ENCODE measurements at places on chromosomes 13 and 19.

DNA sequence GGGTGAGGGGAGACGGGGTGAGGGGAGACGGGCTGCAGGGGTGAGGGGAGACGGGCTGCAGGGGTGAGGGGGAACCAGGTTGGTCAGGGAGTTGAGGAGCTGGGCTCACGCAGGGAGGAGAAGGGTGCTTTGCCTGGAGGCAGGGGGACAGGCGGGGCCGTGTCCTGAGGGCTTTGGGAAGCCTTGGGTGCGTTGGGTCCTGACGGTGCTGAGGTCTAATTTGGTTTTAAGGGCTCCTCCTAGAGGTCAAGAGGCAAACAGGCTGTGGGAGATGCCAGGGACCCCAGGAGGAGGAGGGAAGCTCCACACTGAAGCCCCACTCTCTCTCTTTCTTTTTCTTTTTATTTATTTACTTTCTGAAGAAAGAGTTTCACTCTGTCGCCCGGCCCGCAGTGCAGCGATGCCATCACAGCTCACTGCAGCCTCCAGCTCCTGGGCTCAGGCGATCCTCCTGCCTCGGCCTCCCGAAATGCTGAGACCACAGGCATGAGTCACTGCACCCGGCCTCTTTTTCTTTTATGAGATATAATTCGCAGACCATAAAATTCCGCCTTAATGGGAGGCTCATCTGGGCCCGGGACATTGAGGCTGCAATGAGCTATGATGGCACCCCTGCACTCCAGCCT, 9.3 kb upstream of the MISP start:
- DNase-seq, result no peak

- DNase-seq, result no peak
These were observed 4.9 kb downstream of the ARHGEF7 start for GRCh38 chr13:111119966-111120365.

GRCh38 chr19:41621226-41621625, 5.6 kb downstream of the CEACAM4 start:
- no peak for DNase-seq

GRCh38 chr19:8259922-8260247, 48.3 kb downstream of the CD320 start:
- DNase-seq, result no peak

- DNase-seq, result no peak
These were observed 8.4 kb downstream of the SLC39A3 start for GRCh38 chr19:2731181-2731995.

DNA sequence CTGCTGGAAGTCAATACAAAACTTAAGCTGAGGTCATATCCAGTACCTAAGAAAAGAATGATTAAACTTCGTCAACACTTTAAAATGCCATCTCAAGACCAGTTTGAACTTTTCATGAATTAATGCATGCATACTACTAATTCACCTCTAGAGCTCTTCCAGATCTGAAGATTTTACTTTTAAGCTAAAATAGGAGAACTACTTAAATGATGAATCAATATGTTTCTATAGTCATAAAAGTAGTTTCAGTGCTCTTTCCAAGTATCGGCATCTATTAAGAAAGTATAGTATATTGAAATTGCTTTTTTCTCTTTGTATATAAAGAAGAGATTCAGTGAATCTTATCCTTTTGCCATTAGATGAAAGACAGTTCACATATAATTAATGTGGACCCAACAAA, 1123.9 kb downstream of the PCDH9 start:
- no peak for DNase-seq

- no peak for DNase-seq
These were observed 5.1 kb downstream of the ZNF114 start for GRCh38 chr19:48274938-48275337.

DNA sequence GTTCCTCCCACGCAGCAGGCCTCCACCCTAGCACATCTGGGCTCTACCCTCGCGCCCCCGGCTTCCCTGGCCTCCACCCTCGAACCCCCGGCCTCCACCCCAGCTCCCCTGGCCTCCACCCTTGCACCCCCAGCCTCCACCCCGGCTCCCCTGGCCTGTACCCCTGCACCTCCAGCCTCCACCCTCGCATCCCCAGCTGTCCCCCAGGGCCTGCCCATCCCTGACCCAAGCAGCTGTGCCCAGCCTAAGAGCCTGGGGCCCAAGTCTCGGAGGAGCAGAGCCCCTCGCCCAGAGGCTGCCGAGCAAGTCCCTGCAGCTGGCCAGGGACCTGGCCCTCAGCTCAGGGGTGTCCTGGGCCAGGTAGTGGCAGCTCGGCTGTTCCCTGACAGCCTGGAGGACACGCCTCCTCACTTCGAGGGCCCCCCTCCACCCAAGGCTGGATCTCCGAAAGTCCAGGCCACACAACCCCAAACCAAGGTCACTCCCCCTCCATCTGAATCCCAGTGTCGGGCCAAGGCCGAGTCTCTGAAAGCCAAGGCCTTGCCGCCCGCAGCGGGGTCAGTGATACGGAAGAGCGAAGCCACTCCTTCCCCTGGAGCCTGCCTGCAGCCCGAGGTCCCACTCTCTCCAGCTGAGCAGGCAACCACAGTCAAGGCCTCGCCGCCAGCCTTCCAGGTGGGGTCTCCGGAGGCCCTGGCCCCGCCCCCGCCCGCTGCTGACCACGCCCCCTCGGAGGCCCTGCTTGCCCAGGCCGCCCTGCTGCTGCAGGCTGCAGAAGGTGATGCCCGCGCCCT, 7.9 kb upstream of the ARHGAP33 start:
- no peak for DNase-seq

DNA sequence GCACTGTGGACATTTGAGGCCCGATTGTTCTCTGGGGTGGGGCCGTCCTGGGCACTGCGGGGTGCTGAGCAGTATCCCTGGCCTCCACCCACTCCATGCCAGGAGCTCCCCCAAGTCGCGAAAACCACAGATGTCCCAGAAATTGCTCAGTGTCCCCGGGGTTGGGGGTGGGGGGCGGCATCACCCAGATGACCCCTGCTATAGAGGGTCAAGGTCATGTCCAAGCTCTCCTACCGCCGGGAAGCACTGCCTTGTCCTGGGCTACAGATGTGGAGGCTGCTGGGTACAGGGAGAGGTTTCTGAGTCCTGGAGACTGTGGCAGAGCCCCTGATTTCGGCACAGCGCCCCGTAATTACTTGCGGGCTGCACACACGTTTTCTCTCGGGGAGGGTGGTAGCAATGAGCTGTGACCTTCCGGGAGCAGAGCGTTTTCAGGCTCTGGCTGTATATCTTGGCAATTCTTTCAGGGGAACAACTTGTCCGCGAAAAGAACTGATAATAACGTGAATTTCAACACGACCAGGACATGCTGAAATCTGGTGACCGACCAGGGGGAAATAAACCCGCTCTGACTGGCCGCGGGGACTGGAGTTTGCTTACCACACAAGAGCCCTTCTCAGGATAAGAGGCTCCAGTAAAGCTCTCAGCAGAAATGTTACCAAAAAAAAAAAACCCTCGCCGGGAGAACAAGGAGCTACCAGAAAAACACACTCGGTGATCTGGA, 68.1 kb downstream of the GNG7 start:
- no peak for DNase-seq

DNA sequence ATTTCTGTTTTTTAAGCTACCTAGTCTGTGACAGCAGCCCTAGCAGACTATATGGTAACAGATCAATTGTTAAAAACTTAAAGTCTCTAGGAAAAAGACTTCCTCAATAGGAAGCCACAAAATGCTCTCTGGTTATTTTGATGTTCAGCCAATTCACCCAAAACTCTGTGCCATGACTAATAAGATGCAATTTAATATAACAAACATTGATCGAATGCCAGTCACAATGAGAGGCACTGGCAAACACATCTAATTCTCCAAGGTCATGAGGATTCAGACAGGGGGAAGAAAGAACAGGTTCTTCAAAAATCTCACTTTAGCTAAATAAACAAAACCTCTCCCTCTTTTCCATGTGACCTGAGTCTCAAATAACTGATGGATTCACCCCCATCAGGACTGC, 107.5 kb downstream of the SUCLA2 start:
- DNase-seq, result no peak

DNA sequence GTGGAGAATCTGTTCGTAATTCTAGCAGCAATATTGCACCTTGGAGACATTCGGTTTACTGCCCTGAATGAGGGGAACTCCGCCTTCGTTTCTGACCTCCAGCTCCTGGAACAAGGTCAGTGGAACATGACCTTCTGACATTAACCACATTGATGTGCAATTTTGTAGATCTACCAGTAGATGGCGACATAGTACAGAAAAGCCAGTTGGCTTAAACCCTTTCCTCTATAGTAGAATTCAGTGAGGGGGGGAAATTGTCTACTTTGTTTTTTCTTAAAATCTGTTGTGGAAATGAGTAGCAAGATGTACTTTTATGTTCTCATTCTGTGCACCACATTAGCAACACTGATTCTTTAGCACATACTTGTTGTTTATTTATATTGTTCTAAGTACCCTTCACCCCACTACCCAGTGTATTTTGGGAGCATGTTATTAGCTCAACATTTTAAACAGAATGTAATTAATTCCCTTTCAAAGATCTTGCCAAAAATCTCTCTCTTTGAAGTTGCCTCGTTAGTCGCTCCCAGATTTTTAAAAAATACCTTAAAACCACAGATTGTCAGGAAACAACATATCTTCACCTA, 332.2 kb downstream of the MYO16 start:
- no peak for DNase-seq

- DNase-seq, result no peak
These were observed 2.0 kb downstream of the CACNG6 start for GRCh38 chr19:53993448-53993847.

DNA sequence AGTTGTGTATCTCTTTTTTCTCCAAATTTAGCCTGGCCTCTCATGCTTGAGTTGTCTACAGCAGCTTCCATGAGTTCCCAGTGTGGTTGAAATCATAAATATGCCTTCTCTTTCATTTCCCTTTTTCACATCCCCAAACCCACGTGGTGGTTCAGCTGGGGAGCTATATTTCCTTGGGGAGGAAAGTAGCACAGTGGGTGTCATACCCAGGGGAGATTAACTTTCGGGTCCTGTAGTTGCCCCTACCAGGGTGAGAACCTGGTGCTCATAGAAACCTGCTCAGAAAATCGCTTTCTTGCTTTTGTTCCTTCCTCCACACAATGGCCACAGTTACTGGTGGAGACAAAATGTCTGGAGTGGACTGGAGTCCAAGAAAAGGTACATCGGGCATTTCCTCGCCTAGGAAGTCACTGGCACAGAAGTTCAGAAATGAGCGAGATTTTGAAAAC, 7.0 kb upstream of the LILRA4 start:
- no peak for DNase-seq

- no peak for DNase-seq
These were observed 38.2 kb downstream of the ARRDC2 start for GRCh38 chr19:18046059-18046718.

DNA sequence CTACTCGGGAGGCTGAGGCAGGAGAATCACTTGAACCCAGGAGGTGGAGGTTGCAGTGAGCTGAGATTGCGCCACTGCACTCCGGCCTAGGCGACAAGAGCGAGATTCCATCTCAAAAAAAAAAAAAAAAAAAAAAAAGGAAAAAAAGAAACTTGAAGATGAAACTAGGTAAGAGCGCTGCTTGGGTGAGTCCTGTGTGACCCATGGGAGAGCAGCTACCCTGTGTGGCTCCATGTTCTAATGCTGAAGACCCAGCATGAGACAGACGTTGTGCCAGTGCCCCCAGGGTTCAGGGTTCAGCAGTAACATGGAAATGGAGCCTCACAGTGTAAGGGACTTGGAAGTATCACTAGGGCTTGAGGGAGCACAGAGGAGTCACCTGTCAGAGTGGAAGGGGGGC, 5.9 kb downstream of the ZNF784 start:
- no peak for DNase-seq

DNA sequence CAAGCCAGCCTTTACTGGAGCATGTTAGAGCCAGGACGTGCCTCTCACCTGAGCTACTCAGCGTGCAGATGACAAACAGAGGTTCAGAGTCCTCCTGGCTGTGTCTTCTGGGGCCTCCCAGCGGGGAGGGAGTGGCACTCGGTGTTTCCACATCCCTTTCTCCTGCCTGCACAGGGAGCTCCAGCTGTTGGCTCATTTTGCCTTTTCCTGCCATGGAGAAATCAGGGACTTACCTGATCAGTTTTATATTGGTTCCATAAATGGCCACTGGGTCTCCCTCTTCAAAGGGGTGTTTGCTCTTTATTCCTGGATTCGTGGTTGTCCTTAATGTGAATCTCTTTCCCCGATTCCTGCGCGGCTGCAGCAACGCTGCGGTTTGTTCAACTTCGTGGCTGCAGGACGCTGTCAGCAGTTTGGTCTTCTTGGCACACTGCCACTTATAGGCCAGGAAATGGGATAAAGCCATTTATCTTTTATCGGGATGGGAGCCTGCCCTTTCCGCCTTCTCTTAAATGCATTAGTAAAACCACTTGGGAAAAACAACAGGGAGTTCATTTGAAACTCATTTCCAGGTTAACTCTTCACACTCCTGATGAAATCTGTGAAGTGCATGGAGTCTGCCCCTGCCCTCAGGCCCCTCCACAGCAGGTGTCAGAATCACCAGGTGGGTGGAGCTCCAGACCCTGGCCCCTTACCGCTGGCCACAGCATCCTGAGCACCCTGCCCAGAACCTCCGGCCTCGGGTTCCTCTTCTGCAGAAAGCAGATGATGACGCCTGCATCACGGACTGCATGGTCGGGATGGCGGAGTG, 39.8 kb upstream of the MCF2L start:
- DNase-seq, result no peak

- no peak for DNase-seq
These were observed 12.2 kb upstream of the POP4 start for GRCh38 chr19:29593869-29594268.

DNA sequence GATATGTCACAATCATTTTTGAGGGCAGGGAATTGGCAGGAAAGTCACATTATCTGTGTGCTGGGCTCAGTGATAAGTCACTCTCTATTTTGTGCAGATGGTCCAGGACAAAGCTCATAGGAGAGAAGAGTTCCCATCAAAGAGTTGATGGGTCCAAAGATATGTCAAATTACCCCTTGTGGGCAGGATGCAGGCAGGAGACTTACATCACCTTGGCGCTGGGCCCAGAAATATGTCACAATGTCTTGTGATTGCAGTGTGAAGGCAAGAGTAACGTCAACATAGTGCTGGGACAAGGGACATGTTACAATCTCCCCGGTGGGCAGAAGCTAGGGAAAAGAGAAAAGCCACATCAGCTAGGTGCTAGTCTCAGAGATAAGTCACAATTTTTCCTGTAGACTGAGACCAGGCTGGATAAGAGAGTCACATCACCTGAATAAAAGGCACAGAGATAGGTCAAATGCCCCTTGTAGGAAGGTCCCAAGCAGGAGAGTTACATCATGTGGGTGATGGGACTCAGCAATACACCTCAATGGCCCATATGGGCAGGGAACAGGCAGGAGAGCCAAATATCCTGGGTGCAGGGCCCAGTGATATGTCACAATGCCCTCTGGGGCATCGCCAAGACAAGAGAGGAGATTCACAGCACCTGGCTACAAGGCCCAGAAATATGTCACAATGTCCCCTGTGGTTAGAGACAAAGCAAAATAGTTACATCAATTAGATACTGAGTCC, 47.9 kb downstream of the ZNF99 start:
- DNase-seq, result no peak

DNA sequence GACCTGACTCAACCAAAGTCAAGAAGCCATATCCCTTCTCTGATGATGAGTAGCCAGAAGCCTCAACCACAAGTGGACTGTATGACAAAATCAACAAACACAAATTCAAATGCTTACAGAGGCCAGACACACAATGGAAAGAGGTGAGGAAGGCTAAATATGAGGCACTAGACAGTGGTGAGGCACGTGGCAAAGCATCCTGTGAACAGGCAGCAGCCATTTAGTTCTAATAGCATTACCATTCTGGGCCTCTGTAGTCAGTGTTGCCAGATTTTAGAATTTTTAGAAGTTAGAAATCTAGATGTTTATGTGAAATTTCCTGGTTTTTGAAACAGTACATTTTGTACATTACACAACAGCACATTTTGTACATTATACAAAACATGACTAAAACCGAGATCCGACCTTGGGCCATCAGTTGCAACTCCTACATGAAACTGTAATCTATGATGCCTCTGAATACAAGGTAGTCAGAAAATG, 403.3 kb downstream of the COG6 start:
- no peak for DNase-seq
